ENCODE measurements at places on chromosomes 13 and 19.
A peak's percentile ranks its signal among the peaks of the same experiment; 100 is the strongest.

DNA sequence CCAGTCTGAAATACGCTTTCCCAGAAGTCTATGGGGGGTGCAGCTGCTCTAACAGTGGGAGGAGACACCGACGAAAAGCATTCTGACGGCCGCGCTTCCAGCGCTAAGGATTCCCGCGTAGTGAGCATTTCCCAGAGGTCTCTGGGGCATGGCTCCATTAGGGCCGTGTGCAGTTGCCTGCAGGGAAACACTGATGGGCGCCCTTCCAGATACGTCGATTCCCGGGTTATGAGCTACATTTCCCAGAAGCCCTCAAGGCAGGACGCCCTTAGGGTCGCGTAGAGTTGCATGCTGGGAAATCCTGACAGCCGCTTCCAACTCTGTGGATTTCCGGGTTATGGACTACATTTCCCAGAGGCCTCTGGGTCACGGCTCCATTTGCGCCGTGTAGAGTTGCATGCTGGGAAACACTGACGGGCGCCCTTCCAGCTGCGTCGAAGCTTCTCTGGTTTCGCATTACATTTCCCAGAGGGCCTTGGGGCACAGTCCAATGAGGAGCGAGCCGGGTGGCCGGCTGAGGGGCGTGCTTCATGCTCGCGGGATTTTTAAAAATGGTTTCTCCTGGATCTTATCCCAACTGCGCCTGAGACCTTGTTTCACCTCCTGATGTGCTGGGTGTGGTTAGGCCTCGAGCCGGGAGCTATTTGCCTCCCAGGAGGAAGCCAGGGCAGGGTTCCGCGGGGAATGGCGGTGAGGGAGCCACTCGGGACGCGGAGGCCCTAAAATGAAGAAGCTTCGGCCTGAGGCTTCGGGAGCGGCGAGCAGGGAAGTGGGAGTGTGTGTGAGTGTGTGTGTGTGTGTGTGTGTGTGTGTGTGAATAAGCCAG, 17.2 kb upstream of the ZNF331 start:
- peak; percentile 73 for DNase-seq

DNA sequence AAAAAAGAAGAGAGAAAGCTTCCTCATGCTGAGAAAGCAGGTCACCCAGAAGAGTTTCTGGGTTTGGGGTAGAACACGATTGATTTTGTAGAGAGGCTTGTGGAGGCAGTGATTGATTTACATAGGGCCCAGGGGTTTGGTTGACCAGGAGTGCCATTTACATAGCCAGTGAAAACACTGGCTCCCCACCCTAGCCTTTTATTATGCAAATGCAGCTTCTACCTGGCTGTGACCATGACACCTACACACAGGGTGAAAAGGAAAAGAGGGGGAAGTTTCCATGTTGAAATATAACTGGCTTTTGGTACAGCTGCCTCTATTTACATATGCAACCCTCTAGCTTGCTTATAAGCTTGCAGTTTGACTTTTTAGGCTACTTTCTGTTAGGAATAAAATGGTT, 62.0 kb downstream of the ZNF100 start:
- no peak for DNase-seq

DNA sequence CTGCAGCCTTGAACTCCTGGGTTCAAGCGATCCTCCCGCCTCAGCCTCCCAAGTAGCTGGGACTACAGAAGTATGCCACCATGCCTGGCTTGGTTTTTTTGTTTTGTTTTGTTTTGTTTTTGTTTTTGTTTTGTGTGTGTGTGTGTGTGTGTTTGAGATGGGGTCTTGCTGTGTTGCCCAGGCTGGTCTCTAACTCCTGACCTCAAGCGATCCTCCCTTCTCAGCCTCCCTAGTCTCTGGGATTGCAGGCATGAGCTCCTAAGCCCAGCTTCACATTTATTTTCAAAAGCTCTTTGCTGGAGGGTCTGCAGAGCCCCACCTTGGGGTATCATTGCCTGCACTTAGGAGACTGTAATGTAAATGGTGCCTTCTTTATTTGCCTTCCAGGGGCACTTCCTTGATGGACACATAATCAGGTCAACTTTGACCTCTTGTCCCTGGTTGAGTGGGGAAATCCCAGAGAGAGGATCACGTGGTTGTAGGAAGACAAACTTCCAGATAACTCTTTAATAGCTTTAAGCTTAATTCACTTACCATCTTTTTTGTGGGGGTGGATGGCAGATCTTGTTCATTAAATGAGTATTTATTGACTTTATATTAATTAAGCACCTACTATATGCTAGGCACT, 72.9 kb upstream of the NPAS1 start:
- DNase-seq, result no peak

DNA sequence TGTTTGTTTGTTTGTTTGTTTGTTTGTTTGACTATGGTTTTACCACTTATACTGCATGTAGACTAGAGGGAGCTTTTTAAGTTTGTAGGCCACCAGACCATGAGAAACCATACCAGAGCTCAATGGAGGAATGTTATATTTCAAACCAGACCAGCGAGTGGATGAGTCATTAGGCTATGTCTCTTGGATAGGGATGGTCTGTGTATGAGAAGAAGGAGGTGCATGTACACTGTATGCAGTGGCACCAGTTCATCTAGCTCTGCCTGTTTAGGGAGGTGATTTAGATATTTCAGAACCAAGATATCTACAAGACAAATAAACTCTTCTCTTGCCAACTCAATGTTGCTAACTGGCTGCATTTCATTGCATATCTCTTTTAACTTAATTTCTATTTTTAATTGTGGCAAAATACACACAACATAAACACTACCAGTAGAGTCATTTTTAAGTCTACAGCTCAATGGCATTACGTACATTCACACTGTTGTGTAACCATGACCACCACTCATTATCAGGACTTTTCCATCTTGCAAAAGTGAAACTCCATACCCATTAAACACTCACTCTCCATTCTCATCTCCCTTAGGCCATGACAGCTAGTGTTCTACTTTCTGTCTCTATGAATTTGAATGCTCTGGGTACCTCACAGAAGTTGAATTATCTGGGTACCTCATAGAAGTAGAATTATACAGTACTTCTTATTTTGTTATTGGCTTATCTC, 29.2 kb downstream of the SYDE1 start:
- DNase-seq, result no peak

DNA sequence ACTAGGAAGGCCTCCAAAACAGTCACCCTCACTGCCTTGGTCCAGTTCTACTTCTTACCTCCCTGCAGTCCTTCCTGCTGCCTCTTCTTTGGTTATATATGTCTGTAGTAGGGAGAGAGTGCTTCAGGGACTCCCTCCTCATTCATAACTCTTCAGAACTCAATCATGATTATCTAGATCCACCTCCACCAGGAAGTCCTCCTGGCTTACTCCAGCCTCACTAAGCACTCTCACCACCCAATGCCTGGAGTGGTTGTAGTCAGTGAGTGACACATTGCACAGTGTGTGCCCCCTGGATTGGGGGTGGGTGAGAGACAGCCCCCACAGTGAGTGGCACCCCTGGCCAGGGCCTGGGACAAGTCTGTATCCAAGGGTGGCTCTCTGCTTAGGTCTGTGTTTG, 10.0 kb upstream of the FOSB start:
- DNase-seq, result no peak

DNA sequence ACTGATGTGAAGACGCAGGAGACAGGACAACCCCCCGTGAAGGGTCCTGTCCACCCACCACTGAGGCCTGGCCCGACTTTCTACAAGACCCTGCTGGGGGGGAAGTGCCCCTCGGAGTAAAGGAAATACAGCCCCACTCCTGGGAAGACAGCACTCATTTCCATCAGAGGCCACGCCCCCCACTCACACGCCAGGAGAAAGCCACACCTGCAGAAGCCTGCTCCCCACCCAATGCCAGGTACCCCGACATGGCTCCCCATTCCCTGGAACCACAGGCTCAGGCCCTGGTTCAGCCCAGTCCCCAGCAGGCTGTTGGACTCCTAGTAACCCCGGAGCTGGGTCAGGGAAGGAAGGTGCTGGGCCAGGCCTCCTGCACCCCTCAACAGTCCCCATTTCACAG, 10.9 kb upstream of the ATP8B3 start:
- DNase-seq, result no peak

DNA sequence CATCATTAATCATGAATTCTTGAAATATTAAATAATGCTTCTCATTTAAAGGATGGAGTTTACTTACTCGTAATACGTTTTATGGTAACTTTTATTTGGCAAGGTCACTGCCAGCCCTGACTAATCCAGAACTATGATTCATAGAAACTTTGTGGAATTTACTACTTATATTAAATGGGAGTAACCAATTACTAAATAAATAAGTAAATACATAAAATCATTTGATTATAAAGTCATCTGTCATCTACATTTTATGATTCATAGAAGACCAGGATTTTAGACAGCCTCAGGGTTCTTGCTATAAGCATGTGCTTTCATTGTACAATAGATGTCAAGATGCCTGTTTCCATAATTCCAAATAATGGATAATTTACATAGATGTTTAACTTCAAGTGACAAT, 611.1 kb downstream of the TBC1D4 start:
- no peak for DNase-seq

- peak; percentile 58 for DNase-seq
Measured at GRCh38 chr19:7004313-7004931, 16.8 kb downstream of the MBD3L2B start.

GRCh38 chr13:36046672-36047071, 84.5 kb downstream of the DCLK1 start:
- DNase-seq, result no peak

DNA sequence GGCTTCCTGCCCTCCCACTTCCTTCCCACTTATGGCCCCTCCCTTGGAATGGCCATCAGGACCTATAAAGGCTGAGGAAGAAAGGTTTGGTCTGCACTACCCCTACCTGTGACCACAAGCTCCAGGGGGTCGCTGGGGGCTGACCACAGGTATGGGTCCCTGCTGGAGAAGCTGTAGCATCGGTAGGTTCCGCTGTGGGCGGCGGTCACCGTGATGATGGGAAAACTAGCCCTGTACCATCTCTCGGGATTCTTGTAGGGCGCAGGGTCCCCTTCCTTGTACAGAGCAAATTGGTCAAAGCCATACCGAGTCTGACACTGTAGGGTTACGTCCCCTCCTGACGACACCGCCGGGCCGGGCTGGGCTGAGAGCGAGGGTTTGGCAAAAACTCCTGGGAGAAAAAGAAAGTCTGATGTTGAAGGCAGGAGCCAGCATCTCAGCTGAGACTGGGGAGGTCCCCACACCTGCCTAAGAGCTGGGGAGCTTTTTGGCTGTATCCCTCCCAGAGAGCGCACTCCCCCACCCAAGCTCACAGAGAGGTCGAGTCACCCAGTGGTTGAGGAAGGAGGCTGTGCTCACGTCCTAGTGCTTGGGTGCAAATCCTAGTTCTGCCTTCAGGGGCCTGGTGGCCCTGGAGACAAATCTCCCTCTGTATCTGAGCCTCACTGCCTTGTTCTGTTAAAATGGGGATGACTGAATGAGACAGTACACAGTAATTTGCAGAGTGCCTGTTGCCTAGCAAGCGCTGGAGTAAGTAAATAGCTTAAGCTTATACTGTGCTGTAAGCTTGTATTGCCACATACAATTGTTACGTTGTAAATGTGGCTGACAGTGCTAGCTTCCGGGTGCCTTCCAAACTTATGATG, 10.4 kb downstream of the GP6 start:
- DNase-seq, result no peak

- no peak for DNase-seq
Measured at GRCh38 chr13:94994506-94994905, 282.2 kb upstream of the SOX21 start.

- DNase-seq, result no peak
Measured at GRCh38 chr13:55410398-55411330, 1730.1 kb upstream of the PRR20A start.

All from HuH-7.5 (cell line).